Activated CD4-positive, alpha-beta T cell treated with anti-CD3 and anti-CD28 coated beads for 48 hours (primary cell): ENCODE measurements at places on chromosomes 12 and 14.

DNA sequence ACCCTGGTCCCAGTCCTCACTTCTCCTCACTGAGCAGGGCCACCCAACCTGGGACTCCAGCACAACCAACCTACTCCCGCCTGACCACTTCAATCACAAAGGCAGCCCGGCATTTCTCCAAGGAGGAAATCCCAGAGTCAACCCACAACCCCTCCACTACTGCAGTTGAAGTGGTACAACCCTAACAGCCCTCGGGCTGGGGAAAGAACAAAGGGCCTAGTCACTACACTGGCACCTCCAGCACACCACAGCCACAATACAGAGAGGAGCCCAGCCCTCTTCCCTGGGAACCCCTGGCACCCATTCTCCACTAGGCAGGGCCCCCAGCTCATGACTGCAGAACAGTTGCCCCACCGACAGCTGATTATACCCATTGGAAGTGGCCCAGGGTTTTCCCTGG, 13.7 kb upstream of the OR5AU1 start:
- no peak for DNase-seq

DNA sequence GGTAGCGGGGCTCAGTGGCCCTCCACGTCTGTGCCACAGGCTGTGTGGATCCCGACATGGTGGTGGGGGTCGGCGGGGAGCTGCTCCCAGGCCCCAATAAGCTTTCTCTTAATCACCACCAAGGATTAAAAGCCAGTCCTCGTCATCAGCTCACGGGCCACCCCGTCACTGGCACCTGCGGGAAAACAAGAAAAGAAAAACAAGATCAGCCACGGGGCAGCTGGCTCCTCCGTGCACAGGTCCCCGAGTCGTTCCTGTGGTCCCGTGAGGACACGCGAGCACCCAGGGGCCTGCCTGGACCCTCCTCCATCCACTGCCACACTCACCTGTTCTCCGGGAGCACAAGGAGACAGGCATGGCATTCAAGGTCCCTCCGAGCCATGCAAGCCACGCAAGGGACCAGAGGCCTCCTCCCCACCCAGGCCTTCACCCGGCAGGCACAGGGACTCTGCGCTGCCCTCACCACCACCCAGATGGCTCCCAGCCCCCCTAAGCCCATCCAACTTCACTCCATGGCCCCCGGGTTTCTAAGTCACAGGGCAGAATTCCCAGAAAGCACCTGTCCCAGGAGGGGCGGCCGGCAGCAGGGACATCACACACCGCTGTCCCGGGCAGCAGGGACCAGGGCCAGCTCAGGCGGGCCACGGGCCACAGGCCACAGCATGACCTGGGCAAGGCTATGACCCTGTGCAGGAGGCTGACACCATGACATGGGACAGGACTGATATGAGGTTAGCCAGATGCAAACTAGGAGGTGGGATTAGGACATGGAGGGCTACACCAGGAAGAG, 72.0 kb downstream of the NCOR2 start:
- DNase-seq: no peak

- no peak for DNase-seq
These were observed 130.1 kb downstream of the KITLG start for GRCh38 chr12:88450136-88450535.

GRCh38 chr12:107014055-107014454, 27.1 kb upstream of the MTERF2 start:
- DNase-seq: no peak
